IPS DF 19.7 (cell line): ENCODE measurements at places on chromosomes 5 and 9.

DNA sequence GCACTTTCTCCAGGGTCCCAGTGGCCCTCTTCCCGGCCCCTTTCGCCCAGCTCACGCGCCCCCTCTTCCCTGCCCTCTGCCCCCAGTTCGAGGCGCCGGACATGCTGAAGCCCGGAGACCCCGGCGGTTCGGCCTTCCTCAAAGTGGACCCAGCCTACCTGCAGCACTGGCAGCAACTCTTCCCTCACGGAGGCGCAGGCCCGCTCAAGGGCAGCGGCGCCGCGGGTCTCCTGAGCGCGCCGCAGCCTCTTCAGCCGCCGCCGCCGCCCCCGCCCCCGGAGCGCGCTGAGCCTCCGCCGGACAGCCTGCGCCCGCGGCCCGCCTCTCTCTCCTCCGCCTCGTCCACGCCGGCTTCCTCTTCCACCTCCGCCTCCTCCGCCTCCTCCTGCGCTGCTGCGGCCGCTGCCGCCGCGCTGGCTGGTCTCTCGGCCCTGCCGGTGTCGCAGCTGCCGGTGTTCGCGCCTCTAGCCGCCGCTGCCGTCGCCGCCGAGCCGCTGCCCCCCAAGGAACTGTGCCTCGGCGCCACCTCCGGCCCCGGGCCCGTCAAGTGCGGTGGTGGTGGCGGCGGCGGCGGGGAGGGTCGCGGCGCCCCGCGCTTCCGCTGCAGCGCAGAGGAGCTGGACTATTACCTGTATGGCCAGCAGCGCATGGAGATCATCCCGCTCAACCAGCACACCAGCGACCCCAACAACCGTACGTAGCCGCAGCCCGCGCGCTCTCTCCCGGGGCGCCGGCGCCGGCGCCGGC, 1.0 kb downstream of the PRDM6 start:
- DNase-seq, result no peak

- peak; percentile 33 for DNase-seq
Observed at GRCh38 chr5:38029397-38030065, 189.7 kb upstream of the GDNF start.

GRCh38 chr9:90966031-90966290, 164.3 kb downstream of the SYK start:
- DNase-seq, result no peak

DNA sequence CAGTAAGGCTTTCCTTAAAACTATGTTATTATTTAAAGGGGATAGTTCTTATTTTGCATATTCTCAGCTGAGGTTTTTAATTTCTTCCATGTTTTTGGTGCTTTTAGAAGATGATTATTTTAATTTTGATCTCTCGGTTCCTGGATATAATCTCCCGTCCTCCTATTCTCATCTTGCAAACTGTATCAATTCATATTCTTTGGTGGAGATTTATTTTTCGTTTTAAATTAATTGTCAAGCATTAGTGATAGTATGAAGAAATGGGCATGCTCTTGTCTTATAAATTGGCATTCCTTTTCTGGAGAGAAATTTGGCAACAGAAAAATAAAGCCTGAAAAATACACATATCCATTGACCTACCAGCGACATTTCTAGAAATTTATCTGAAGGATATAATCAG, 15.5 kb upstream of the GNAQ start:
- DNase-seq, result no peak

GRCh38 chr9:137710704-137711103, 91.9 kb downstream of the EHMT1 start:
- DNase-seq, result no peak

GRCh38 chr9:8686516-8686915, 886.9 kb upstream of the DMAC1 start:
- no peak for DNase-seq

- DNase-seq, result no peak
Observed at GRCh38 chr9:110575945-110576344, 3.6 kb downstream of the SVEP1 start.

- no peak for DNase-seq
Observed at GRCh38 chr9:36897478-36897877, 136.6 kb downstream of the PAX5 start.

DNA sequence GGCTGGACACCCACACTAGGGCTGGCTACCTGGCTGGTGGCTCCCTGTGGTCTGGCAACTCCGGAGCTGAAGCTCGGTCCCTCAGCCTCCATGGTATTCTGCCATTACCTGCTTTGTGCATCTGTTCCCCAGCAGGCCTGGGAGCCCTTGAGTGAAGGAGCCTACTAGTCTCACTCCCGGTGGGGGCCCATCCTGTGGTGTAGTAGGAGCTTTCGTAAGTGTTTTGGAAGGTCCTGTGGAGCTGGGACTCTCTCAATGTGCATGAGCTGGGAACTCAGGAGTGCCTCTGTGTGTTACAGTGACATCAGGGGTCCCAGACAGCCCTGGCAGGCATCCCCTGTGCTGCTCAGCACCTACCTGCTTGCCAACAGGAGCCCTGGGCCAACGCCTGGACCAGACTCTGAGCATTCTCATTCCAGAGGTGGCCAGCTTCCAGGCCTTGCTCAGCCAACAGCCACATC, 267.1 kb downstream of the GADD45G start:
- DNase-seq, result no peak

DNA sequence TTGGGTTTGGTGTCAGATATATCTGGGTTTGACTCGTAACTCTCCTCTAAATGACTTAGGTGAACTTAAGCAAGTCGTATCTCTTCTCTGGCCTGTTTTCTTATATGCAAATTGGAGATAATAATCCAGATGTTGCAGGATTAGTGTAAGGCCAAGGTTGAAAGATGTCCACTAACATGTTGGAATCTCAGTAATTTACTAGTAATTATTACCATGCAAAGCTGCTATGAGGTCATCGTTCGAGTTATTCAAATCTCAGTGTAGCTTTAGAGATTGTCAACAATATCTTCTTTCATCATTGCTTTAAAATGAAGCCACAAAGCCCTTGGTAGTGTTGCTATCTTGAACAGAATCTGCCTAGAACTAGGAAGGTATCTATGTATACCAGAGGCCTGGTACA, 437.7 kb upstream of the KLF4 start:
- DNase-seq, result no peak
